Keratinocyte (primary cell): ENCODE measurements at places on chromosomes 12 and 14.

DNA sequence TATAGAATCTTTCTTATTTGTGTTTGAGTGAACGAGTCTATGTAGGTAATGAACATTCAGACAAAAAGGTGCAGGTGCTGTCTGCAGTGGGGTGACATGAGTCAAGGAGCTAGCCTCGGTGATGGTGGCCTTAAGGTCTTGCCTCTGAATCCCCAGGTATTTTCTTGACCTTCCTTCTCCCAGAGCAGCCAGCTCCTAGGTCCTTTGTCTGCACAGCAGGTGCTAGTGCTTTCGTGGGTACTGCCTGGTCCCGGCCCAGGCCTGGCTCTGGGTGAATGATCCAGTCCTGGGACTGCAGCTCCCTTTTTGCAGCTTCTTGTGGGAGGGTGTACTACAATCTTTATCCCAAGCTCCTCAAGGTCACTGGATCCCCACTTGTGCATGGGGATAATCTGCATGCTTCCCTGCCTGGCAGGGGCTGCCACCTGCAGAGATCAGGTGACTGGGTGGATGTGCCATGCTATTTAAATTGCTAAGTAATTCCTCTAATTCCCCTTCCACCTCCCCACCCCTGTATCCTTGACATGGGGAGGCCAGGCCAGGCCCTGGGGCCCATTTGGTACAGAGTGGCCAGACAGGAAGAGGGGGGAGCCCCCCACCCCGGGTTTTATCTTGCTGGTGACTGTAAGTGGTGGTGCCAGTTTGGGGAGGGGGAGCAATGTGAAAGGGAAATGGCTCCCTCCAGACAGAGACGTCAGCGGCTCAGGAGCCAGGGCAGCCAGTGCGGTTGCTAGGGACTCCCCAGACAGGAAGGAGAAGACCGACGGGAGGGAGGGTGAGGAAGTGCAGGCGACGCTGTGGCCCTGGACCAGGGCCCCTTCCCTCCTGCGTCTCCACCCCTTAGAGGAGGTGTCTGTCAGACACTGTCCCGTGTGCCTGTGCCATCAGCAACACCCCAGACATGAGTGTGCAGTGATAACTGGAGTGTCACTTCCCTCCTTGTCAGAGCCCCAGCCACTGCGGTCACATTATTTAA, 6.7 kb downstream of the VASH1 start:
- DNase-seq, result no peak

- no peak for DNase-seq
Observed at GRCh38 chr12:118017926-118018325, 1.4 kb downstream of the RFC5 start.

GRCh38 chr12:113862590-113863454, 103.3 kb downstream of the RBM19 start:
- DNase-seq, result no peak

- no peak for DNase-seq
Observed at GRCh38 chr12:54444206-54444605, 25.1 kb upstream of the ITGA5 start.

GRCh38 chr14:50040895-50041465, 75.4 kb downstream of the VCPKMT start:
- no peak for DNase-seq

GRCh38 chr14:100750762-100751699, 24.3 kb downstream of the DLK1 start:
- DNase-seq, result no peak

GRCh38 chr12:11813438-11813813, 164.0 kb downstream of the ETV6 start:
- DNase-seq, result no peak

GRCh38 chr12:46792925-46793324, 32.9 kb downstream of the SLC38A4 start:
- no peak for DNase-seq

DNA sequence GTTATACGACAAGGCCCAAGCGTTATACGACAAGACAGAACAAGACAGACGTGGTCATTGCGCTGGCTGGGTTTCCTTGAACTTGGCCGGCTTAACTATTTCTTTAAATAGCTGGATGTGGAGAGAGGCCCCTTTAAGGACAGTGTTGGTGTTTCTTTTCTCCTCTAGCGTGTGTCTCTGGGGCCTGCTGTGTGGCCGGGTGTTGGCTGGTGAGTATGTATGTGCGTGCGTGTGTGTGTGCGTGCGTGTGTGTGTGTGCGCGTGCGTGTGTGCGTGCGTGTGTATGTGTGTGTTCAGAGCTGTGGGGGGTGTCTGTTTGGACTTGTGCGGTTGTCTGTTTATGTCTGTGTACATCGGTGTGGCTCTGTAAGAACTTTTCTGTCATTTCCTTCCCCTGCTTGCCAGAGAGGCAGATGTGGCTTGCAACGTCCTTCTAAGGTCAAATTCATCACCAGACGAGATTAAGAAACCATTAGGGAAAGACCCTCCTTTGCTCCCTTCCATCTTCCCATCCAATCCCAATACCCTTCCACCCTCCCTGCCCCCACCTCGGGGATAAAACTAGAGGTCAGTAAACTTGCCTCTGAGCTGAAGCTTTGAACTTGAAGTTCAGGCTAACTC, 78.6 kb upstream of the TBX3 start:
- no peak for DNase-seq

DNA sequence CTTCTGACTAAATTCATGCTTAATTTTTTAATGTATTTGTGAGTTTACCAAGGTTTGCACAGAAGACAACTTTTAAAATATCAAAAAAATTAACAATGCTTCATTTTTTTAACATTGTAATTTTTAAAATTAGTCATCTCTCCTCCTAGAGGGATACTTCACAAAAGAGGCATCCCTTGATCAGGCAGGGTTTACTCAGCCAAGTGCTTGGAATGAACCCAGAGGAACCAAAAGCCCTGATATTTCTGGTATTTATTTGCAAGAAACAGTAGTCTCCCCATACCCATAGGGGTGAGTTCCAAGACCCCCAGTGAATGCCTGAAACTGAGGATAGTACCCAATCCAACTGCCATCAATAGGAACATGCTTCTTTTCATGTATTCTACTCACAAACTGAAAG, 52.5 kb downstream of the GARIN6 start:
- no peak for DNase-seq

DNA sequence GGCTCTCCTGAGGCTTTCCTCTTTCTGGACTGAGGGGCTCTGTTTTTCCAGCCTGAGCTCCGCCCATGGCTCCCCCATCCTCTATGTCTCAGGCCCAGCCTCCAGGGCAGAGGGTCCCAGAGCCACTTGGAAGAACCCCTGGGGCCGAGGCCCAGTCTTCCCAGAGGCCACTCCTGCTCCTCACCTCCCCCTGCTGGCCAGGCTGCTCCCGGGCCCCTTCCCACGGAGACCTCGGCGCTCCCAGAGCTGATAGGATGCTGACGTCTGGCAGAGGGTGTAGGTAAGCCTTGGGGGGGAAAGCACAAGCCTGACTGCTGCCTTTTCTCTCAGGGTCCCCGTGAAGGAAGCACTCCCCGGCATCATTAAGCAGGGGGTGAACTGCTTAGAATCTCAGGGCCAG, 51.4 kb downstream of the ERH start:
- DNase-seq, result no peak

GRCh38 chr14:56057071-56057741, 61.0 kb upstream of the PELI2 start:
- DNase-seq, result no peak

DNA sequence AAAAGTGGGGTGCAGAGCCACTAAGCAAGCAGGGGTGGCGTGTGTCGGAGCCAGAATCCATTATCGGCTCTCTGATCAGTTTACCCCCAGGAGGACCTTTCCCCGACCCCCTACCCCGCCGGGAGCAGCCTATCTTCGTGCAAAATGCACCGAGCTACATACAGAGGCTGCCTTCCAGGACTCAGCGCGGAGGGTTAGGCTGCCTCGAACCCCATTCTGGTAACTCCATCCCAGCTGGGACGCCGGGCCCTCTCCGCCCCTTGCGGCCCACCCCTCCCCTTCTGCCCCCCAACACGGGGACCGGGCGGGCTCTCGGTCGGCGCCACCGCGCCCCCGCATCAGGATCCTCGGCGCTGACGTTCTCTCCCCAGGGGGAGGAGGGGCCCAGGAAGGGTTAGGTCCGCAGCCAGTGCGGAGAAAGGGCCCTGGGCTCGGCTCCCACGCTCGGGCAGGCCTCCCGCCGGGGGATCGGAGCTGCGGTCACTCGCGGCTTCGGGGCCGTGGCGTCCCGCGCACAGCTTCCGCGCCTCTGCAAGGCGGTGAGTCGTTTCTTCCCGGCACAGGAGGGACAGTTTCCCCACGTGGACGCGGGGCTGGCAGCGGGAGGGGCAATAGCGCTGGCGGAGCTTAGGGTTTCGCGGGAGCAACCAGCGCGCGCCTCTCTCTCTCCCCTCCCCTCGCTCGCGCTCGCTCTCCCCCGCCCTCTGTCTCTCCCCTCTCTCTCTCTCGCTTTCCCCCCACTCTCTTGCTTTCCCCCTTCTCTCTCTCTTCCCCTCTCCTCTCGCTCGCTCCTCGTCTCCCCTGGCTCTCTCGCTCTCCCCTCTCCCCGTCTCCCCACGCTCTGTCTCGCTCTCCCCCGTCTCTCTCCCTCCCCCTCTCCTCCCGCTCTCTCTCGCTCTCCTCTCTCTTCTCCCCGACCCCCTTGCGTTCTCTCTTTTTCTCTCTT, 12.5 kb upstream of the MAP3K9 start:
- DNase-seq, result no peak

- no peak for DNase-seq
Observed at GRCh38 chr12:24996820-24997219, 47.9 kb upstream of the BCAT1 start.

GRCh38 chr12:94148739-94149118, 352 bp downstream of the PLXNC1 start:
- no peak for DNase-seq

GRCh38 chr14:51609251-51609954, 42.3 kb upstream of the FRMD6 start:
- DNase-seq, result no peak

GRCh38 chr12:25958428-25959070, at the start of gene RASSF8:
RASSF8 (plus strand) TSS chr12:25958682; CDS start chr12:26055344, 96,662 bp downstream.
- no peak for DNase-seq

DNA sequence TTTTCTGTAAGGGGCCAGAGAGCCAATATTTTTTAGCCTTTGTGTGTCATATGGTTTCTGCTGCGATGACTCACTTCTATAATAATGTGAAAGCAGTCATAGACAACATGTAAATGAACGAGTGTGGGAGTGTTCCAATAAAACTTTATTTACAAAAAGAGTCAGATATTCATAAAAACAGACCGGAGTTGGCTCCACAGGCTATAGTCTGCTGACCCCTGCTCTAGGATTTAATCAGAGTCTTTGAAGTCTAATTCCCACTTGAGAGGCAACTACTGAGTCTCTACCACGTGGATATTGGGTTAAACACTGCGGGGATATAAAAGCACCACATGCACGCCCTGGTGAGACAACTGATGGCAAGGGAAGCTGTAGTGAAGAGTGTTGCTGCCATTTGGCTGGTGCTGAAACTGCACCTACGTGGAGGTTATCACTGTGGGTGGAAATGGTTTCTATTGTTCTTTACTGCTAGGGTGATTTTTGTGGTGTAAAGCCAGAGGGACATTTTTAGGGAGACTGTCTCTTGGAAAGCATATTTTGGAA, 3.6 kb upstream of the NINJ2 start:
- DNase-seq, result no peak

DNA sequence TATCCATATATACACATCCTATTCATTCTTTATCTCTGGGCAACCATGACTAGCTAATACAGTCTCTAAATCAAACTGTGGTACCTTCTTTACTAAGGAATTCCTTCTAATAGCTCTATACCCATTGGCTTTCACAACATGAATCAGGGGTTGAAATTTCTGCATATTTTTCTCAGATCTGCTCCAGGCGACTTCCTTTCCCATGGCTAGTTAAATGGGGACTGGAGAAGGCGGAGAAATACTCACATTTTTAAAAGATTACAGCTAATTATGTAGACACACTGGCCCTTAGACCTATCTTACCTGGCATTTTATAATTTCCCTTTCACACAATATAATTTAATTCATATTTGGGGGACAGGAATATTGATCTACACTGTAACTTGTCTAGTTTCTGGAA, 1.1 kb upstream of the CDKN3 start:
- no peak for DNase-seq

- DNase-seq, result no peak
Observed at GRCh38 chr12:49511410-49511809, 27.4 kb upstream of the KCNH3 start.

- DNase-seq, result no peak
Observed at GRCh38 chr12:117312770-117313169, 48.7 kb downstream of the NOS1 start.

DNA sequence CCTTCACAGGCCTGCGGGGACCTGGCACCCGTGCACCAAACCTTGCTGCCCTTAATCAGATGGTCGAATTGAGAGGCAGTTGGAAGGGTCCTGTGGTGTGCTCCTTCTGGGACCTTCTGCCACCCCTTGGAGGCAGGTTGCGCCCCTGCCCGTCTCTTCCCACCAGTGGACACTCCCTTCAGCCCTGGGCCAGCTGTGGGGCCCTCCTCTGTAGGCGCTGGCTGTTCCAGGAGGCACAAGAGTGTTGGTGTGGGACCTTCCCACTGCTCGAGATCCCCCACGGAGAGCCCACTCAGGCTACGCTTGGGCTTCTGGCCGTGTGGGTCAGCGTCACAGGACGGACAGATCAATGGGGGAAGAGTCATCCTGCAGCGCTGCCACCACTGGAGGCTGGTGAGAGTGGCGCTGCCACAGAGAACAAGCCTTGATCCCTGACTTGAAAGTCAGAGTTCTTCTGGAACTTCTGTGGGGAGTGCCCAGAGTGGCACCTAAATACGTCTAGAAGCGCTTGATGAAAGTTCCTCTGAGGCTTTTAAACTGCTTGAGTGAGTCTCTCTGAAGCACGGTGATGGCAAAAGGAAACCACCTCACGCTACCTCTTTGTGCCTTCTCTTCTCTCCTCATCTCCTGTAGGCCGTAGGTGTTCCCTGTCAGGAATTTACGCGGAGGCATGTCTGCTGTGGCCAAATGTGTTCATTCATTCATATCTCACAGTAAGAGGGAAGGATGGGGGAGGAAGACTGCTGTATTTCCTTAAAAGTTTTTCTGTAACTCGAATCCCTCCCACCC, 48.3 kb downstream of the TRAF3 start:
- DNase-seq, result no peak

- no peak for DNase-seq
Observed at GRCh38 chr14:93116676-93117200, 1.0 kb upstream of the ITPK1 start.

DNA sequence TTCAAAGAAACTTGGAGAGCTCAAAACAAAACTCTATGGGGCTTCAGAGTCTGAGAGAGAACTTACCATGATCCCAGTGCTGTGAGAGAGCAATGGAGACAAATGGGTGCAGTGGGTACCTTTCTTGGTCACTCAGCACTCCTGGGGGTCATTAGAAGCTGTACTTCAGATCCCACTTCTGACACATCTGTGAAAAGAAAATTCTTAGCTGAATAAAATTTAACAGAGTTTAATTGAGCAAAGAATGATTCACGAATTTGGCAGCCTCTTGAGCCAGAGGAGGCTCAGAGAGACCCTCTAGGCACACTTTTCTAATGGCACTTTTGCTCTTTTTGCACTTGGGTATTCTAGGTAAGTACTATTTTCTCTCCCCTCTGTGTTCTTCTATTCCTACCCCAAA, 96.8 kb upstream of the SYT10 start:
- DNase-seq, result no peak

GRCh38 chr12:1533205-1533601, 61.2 kb downstream of the FBXL14 start:
- no peak for DNase-seq
